ENCODE measurements at places on chromosomes 6 and 20.

- DNase-seq = no peak
Observed at GRCh38 chr20:37714978-37715672, 21.3 kb downstream of the CTNNBL1 start.

GRCh38 chr6:90952176-90952575 lies 365.3 kb upstream of the MAP3K7 start:
- no peak for DNase-seq

GRCh38 chr6:164109770-164110140 lies 695.2 kb downstream of the QKI start:
- no peak for DNase-seq

- DNase-seq = no peak
Observed at GRCh38 chr6:128508588-128509296, 11.7 kb downstream of the PTPRK start.

GRCh38 chr20:17442588-17442987 lies 88.6 kb downstream of the BFSP1 start:
- no peak for DNase-seq

GRCh38 chr20:42361402-42361970 lies 743.3 kb upstream of the CHD6 start:
- no peak for DNase-seq

All from astrocyte of the cerebellum (primary cell).